Subcutaneous adipose tissue (tissue), 4 donors: ENCODE measurements at places on chromosomes 12 and 14. TPM values are rescaled to one million over a fixed set of nuclear protein-coding genes. Genes with fewer than 3 reads are reported as not detected.

The ANKRD33 gene
- not detected for total RNA-seq

The PLEKHH1 gene
- total RNA-seq = 1.9 TPM

The SLC48A1 gene
- total RNA-seq = 38.4 TPM

The TSHR gene
- not detected for total RNA-seq

The KMT2D gene
- total RNA-seq = 51.5 TPM

The KRT73 gene
- total RNA-seq = not detected

The LAG3 gene
- total RNA-seq = 1.4 TPM

The LUM gene
- 141 TPM for total RNA-seq

The ANKS1B gene
- total RNA-seq = 15.4 TPM

The MGST1 gene
- 1,650 TPM for total RNA-seq

The DAO gene
- total RNA-seq = not detected

The ASB2 gene
- not detected for total RNA-seq

The FBRSL1 gene
- 4.7 TPM for total RNA-seq

The MGAT4C gene
- 0.16 TPM for total RNA-seq

The ARHGDIB gene
- 255 TPM for total RNA-seq

The BCAT1 gene
- 37.2 TPM for total RNA-seq

The ST8SIA1 gene
- 1.0 TPM for total RNA-seq

The MYH6 gene
- not detected for total RNA-seq

The TTC5 gene
- total RNA-seq = 9.2 TPM

The DEPDC4 gene
- not detected for total RNA-seq

The DPF3 gene
- total RNA-seq = not detected

The CELA1 gene
- total RNA-seq = not detected

The KIF5A gene
- total RNA-seq = 0.17 TPM

The LRTM2 gene
- total RNA-seq = not detected

The ACOT4 gene
- 10.4 TPM for total RNA-seq

The STAC3 gene
- 4.9 TPM for total RNA-seq

The DPY19L2 gene
- 37.7 TPM for total RNA-seq

The DDX23 gene
- 37.0 TPM for total RNA-seq

The GPX2 gene
- not detected for total RNA-seq

The SIX6 gene
- not detected for total RNA-seq

The MCRS1 gene
- total RNA-seq = 29.0 TPM

The TPH2 gene
- not detected for total RNA-seq

The KRT6C gene
- total RNA-seq = not detected

The B4GALNT1 gene
- 0.33 TPM for total RNA-seq

The OR4K14 gene
- total RNA-seq = not detected

The TEX52 gene
- total RNA-seq = not detected

The RGS6 gene
- 9.5 TPM for total RNA-seq

The FAM222A gene
- total RNA-seq = 0.49 TPM

The ZNF891 gene
- total RNA-seq = 2.2 TPM

The DHH gene
- total RNA-seq = 1.9 TPM

The HSPB8 gene
- total RNA-seq = 18.9 TPM

The DRAM1 gene
- total RNA-seq = 22.7 TPM

The SBNO1 gene
- total RNA-seq = 23.3 TPM

The CSRP2 gene
- 16.0 TPM for total RNA-seq
